ENCODE measurements at places on chromosomes 16 and 17. TPM values are rescaled to one million over a fixed set of nuclear protein-coding genes. Genes with fewer than 3 reads are reported as not detected.

Gene TBC1D3C
- not detected for total RNA-seq

Gene BRIP1
- 66.4 TPM for total RNA-seq

Gene FBXO39
- total RNA-seq: not detected

DNA sequence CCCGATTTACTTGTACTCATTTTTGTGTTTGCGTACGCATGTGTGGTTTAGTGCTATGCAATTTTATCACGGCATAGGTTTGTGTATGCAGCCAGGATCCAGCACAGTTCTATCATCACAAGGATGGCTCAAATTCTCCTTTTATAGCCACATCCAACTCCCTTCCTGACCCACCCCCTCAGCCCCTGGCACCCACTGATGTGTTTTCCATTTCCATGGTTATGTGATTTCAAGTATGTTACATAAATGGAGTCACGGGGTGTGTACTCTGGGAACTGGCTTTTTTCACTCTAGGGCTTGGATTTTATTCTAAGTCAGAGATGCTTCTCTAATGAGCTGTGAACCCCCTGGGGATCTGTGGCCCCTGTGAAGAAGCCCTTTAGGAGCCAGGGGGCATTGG lies 16.8 kb downstream of the IL4R start:
- peaks cover 16% of the 10 kb centered on the region for H3K4me1 ChIP-seq
- peaks cover 4% of the 10 kb centered on the region for H3K27me3 ChIP-seq
- DNase-seq: no peak
- no peaks in the 10 kb centered on the region for H3K36me3 ChIP-seq
- no peak overlapping the region for H3K27ac ChIP-seq
- H3K4me3 ChIP-seq: no peak overlapping the region

- H3K4me1 ChIP-seq: no peaks in the 10 kb centered on the region
- peak; percentile 29 for DNase-seq
- H3K36me3 ChIP-seq: no peaks in the 10 kb centered on the region
- no peak overlapping the region for H3K27ac ChIP-seq
Measured at GRCh38 chr17:62739645-62740388, 68.3 kb downstream of the MARCHF10 start.

DNA sequence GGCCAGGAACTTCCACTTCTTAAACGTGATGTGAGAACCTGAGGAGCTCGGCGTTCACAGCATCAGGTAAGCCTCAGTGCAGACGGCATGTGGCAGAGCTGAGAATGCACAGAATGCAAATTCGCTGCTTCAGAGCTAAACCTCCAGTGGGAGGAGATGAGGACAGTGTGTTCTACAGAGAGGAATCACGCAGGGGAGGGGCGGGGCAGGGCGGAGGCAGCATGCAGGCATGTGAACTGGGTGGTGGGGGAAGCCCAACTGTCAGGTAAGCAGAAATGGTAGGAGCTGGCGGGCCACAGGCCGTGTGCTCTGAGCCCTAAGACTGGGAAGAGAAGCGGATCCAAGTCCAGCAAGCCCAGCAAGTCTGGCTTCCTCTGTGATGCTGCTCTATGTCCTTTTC lies 94.7 kb downstream of the ZNF778 start:
- H3K36me3 ChIP-seq: no peaks in the 10 kb centered on the region
- H3K27ac ChIP-seq: no peak overlapping the region
- H3K27me3 ChIP-seq: no peaks in the 10 kb centered on the region
- DNase-seq: no peak

DNA sequence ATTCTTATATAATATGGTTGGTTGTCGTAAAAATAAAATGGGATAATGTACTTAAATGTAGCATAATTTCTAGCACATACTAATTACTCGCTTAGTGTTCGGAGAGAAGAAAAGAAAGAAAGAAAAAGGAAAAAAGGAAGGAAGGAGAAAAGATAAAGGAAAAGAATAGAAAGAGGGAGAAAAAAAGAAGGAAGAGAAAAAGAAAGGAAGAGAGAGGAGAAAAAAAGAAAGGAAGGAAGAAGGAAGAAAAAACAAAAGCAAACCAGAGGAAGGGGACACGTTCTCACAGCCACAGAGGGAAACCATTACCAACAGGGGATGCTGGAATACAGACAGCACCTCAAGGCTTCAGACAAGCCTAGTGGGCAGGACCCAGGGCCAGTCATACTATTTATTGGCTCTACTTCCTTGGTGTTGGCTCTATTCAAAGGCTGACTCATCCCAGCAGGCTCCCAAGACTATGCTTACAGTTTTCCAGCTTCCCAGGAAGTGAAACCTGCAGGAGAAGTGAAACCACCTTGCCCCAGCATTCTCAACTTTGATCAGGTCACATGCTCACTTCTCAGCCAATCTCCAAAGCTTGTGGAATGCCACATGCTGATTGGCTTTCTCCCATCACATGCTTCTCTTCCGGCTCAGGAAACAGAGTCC lies 273.5 kb upstream of the IRX5 start:
- H3K27me3 ChIP-seq: no peaks in the 10 kb centered on the region
- peaks cover 49% of the 10 kb centered on the region for H3K4me1 ChIP-seq
- H3K27ac ChIP-seq: no peak overlapping the region
- no peaks in the 10 kb centered on the region for H3K36me3 ChIP-seq

GRCh38 chr17:66337866-66338485 lies 35.6 kb downstream of the PRKCA start:
- no peaks in the 10 kb centered on the region for H3K27me3 ChIP-seq
- H3K4me3 ChIP-seq: no peak overlapping the region
- H3K27ac ChIP-seq: no peak overlapping the region
- no peak for DNase-seq

- H3K27ac ChIP-seq: no peak overlapping the region
- H3K27me3 ChIP-seq: peaks cover 24% of the 10 kb centered on the region
- DNase-seq: no peak
- no peak overlapping the region for H3K4me3 ChIP-seq
- no peaks in the 10 kb centered on the region for H3K36me3 ChIP-seq
Measured at GRCh38 chr17:39750131-39751015, 12.6 kb downstream of the GRB7 start.

GRCh38 chr17:64968652-64969501 lies 49.6 kb upstream of the LRRC37A3 start:
- H3K4me3 ChIP-seq: no peak overlapping the region
- DNase-seq: no peak
- H3K4me1 ChIP-seq: no peaks in the 10 kb centered on the region
- H3K36me3 ChIP-seq: no peaks in the 10 kb centered on the region
- H3K27ac ChIP-seq: no peak overlapping the region

- no peaks in the 10 kb centered on the region for H3K36me3 ChIP-seq
- DNase-seq: peak; percentile 75
Measured at GRCh38 chr16:89922477-89922883, 662 bp upstream of the TUBB3 start.

- H3K4me3 ChIP-seq: no peak overlapping the region
- H3K27me3 ChIP-seq: no peaks in the 10 kb centered on the region
- no peak for DNase-seq
- peaks cover 24% of the 10 kb centered on the region for H3K4me1 ChIP-seq
- no peaks in the 10 kb centered on the region for H3K36me3 ChIP-seq
Measured at GRCh38 chr16:84888450-84888849, 68.7 kb downstream of the CRISPLD2 start.

DNA sequence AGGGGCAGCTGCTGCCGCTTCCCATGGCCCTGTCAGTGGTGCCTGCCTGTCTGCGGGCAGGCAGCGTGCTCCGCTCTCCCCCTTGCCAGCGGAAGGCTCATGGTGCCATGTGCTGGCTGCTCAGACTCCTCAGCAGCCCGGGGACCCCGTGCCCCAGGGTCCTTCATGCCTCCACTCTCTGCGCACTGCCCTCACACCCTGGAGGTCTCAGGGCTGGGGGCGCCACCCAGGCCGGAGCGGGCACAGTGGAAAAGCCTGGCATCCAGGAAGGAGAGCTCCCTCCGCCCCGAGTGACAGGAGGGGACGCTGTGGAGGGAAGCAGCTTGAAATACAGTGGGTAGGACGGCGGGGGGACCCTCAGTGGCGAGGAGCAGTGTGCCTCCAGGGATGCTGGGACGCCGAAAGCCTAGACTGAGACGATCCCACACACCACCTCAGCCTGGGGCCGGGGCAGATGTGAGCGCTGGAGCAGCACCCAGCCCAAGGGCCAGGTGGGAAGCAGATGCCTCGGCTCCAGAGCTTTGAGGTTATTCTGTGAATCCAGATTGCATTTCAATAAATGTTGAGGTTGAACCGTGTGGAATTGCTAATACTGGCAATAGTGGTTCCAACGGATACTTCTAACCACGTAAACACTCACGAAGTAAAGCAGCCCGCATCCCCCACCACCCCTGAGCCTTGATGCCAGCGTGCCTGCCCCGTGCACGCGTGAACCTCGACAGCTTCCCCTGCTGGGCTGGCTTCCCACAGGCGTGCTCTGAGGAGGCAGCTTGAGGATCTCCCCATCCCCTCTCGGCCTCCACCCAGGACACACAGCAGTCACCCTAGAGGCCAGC lies 6.5 kb downstream of the TMEM204 start:
- no peak overlapping the region for H3K4me3 ChIP-seq
- H3K36me3 ChIP-seq: no peaks in the 10 kb centered on the region
- H3K4me1 ChIP-seq: no peaks in the 10 kb centered on the region
- no peak overlapping the region for H3K27ac ChIP-seq
- H3K27me3 ChIP-seq: no peaks in the 10 kb centered on the region

DNA sequence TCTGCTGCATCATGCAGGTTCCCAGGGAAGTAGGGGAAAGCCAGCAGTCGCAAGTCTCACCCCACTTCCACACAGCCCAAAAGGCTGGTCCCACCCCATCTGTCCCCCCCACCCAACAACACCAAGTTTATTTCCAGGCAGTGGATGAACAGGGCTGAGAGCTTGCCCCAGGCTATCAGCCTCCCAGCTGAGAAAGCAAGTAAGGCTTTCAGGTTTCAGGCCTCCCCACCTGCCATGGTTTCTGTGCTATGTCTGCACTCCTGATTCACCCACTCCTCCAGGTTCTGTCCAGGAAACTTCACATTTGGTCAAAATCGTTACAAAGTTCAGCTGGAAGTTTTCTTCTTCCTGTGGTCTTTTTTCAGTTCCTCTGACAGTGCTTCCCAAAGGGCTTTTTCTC lies 97.5 kb upstream of the HS3ST3A1 start:
- DNase-seq: no peak
- no peaks in the 10 kb centered on the region for H3K36me3 ChIP-seq
- no peaks in the 10 kb centered on the region for H3K4me1 ChIP-seq
- no peak overlapping the region for H3K4me3 ChIP-seq
- H3K27ac ChIP-seq: no peak overlapping the region

GRCh38 chr17:51667706-51668083 lies 407.3 kb downstream of the UTP18 start:
- no peaks in the 10 kb centered on the region for H3K4me1 ChIP-seq
- H3K27ac ChIP-seq: no peak overlapping the region
- no peak for DNase-seq
- H3K27me3 ChIP-seq: no peaks in the 10 kb centered on the region
- no peak overlapping the region for H3K4me3 ChIP-seq
- H3K36me3 ChIP-seq: no peaks in the 10 kb centered on the region

DNA sequence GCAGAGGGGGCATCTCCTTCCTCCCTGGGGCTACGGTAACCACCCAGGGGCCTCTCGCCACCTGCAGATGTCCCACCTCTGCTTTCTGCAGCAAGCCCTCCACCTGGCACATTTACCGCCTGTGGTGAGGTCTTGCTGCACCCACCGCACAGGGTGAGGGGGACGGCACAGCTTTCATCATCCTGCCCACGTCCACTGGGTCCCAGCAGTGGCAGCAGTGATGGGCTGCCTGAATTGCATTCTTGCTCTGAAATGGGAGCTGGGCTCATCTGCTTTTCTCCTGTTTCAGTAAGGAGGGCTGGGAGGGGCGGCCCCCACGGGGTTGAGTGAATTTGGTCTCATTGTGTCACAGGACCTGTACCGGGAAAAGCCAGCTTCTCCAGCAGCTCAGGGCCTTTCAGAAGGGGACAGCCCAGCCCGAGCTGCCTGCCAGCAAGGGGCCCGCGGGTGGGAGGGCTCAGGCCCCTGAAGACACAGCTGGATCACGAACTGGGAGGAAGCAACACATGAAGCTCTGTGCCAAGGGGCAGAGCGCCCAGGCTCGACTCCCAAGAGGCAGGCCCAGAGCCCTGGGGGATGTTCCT lies 12.7 kb downstream of the DNAAF8 start:
- no peak overlapping the region for H3K4me3 ChIP-seq
- no peaks in the 10 kb centered on the region for H3K36me3 ChIP-seq
- H3K27ac ChIP-seq: peak overlapping the region; percentile 77
- peaks cover 20% of the 10 kb centered on the region for H3K4me1 ChIP-seq
- peak; percentile 47 for DNase-seq

GRCh38 chr16:24507959-24508480 lies 31.3 kb upstream of the RBBP6 start:
- H3K36me3 ChIP-seq: no peaks in the 10 kb centered on the region
- H3K27ac ChIP-seq: no peak overlapping the region
- H3K4me3 ChIP-seq: no peak overlapping the region
- DNase-seq: no peak
- no peaks in the 10 kb centered on the region for H3K4me1 ChIP-seq

DNA sequence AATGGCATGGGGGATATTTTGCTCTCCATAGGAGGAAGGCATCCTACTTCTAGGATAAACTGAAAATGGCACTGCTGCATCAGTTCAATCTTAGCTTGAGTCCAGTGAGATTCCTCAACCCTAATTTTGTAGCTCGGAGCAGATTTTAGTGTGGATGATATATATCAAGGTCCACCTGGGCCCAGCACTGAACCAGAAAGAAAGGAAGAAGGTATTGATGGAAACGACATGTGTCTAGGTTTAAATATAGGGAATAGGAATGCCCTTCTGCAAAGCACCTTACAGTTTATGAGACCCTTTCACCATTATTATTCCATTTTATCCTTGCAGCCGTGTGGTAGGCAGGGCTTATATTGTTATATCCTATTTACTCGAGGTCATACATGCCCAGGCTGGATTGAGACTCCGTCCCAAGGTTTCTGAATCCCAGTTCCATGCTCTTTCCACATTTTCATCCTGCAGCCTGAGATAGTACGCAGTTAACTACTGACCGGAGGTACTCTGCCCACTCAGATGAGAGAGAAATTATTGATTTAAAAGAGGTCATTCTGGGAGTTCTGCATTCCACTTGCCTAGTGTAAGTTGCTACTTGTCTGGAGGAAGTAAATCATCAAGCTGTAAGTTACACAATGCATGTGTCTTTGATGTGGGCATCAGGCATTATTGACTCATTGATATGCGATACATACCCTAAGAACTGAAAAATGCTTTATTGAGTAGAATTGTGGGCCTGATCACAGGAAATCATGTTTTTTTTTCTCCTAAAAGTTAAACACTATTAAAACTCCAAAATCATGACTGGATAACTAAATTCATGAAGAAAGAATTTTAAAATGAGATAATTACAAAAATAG lies 10.1 kb downstream of the KRT39 start:
- H3K27me3 ChIP-seq: no peaks in the 10 kb centered on the region
- no peak for DNase-seq
- no peaks in the 10 kb centered on the region for H3K4me1 ChIP-seq
- no peak overlapping the region for H3K27ac ChIP-seq
- H3K4me3 ChIP-seq: no peak overlapping the region

GRCh38 chr17:49795372-49795771 lies 6.9 kb downstream of the KAT7 start:
- H3K4me1 ChIP-seq: no peaks in the 10 kb centered on the region
- no peak overlapping the region for H3K4me3 ChIP-seq
- H3K27me3 ChIP-seq: no peaks in the 10 kb centered on the region
- H3K27ac ChIP-seq: no peak overlapping the region
- H3K36me3 ChIP-seq: peaks cover 11% of the 10 kb centered on the region
- DNase-seq: no peak
